ENCODE measurements at places on chromosomes 5 and 9.

GRCh38 chr9:4740638-4741364 lies at the start of gene AK3:
TSS of gene AK3 (minus strand) at chr9:4741202. CDS start at chr9:4741087, 115 bp downstream.
- peak; percentile 89 for DNase-seq

- no peak for DNase-seq
Observed at GRCh38 chr9:99592834-99593574, 228.7 kb upstream of the NR4A3 start.

DNA sequence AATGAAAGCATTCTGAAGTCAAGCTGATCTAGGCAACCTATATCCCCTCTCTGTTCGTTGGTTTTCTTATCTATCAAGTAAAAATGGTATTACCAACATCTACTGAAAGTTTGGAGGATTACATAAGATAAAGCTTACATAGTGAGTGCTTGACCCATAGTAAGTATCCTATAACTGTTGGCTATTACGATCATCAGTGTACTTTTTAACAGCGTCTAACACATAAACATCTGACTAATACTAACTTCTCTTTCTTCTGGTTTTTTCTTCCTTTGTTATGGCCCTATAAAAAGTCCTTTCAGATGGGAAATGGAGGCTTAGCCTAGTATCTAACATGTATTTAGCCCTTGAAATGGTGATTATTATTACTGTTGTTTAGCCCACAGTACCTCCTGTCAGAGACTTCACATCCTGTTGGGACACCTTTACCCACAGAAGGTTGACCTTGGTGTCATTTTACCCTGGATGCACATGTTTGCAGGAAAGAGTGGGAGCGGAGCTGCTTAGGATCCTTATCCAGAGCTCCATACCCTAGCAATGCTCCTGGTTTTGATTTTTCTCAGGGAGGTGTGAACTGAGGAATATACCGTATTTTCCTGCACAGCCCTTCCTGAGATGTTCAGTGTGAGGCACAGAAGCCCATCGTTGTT lies 6.0 kb downstream of the INSYN2B start:
- DNase-seq, result no peak

DNA sequence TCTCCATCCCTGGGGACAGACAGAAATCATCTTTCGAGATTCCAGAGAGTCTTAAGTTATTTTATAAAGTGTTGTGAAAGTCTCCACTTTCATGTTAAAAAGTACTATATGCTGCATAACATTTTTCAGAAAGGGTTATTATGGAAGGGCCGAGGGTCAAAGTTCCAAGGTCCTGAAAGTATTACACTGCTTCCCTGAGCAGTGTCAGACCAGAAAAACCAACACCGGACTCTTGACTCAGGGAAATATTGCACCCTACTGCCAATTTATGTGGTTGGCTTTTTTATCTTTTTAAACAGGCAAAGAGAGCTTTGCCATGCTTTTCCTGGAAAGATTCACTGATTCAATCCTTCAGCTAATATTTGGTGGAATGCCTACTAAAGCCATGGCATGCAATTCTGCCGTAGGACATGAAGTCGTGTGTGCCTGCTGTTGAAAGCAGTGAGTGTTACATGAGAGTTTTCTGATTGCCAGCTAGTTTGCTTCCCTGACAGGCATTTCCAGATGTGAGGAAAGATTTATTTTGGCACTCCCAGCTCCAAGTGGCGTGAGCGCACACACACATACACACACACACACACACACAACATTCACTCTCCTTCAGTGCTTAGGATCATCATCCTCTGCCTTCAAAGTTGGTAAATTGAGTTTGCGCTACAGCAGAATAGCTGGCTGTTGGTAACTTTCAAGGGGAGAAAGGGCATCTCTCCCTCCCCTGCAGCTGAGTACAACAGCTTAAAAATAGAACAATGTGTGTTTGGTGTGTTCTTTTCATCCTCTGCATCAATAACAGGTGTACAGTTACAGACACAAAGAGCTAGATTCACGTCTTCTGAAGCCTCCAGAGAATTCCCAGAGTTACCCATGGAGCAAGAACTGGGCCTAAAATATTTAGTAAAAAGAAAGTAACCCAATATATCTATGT lies 45.6 kb downstream of the SLC1A3 start:
- DNase-seq, result no peak

- peak; percentile 72 for DNase-seq
Observed at GRCh38 chr9:123225374-123225813, 43.0 kb downstream of the STRBP start.

GRCh38 chr5:113660706-113661250 lies 147.3 kb downstream of the YTHDC2 start:
- DNase-seq, result no peak

GRCh38 chr5:76074487-76075065 lies 8.6 kb upstream of the SV2C start:
- DNase-seq, result no peak

GRCh38 chr5:99621772-99622681 lies 693.2 kb upstream of the CHD1 start:
- DNase-seq, result no peak

DNA sequence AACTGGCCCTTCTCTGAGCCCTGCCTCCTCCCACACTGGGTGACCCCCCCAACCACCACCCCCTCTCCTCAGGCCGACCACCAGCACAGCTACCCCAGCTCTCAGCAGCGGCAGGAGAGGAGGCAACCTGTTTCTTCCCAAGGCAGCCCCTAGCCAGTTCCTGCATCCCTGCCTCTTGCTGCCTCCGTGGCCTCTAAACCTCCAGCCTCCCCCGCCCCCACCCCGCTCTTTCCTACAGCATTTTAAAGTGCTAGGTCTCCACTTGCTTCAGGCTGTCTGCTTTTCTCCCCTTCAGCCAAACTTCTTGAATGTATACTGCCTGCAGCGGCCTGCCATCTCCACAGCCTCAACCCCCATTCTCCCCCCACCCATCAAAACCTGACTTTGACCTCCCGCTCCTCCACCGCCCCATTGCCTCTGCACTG lies 135.6 kb downstream of the DAB2IP start:
- DNase-seq, result no peak

GRCh38 chr9:102405218-102405867 lies 589.8 kb upstream of the CYLC2 start:
- DNase-seq, result no peak

DNA sequence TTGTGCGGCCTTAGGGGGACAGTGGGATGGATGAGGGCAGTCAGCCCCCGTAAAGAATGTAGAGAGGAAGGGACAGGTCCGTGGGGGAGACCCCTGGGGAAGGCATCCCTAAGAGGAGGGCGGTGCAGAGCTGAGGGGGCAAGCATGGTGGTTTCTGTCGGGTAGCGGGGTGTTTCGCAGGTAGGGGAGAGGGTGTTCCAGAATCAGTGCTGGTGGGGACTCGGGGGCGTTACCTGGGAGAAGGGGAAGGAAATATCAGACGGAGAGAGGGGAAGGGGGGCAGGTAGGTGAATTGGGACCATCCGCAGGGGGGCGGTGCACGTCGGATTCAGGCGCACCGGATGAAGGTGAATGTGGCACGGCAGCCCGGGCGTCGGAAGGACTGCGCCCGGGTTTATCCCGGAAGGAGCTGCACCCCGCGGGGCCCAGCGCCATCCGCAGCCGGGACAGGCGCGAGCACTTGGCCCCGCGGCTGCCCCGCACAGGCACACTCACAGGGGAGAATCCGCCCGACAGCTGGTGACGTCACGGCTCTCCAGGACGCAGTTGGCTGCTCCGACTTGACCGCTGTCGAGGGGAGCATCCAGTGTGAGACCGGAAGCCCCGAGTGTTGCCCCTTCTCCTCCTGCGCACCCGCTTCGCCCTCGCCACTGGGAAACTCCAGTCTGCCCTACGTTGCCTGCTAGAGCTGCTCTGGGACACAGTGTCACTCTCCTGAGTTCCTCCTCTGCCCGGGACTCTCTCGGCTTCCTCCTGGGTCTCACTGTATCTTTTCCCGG lies 1.3 kb downstream of the CD72 start:
- DNase-seq, result peak; percentile 27

GRCh38 chr9:99166149-99166548 lies 55.6 kb downstream of the ALG2 start:
- DNase-seq, result no peak

GRCh38 chr5:54288568-54289217 lies 21.7 kb downstream of the ARL15 start:
- no peak for DNase-seq

GRCh38 chr9:26175264-26175663 lies 497.0 kb upstream of the TUSC1 start:
- DNase-seq, result no peak

- DNase-seq, result peak; percentile 68
Observed at GRCh38 chr5:96049398-96050272, 88.0 kb upstream of the ELL2 start.

DNA sequence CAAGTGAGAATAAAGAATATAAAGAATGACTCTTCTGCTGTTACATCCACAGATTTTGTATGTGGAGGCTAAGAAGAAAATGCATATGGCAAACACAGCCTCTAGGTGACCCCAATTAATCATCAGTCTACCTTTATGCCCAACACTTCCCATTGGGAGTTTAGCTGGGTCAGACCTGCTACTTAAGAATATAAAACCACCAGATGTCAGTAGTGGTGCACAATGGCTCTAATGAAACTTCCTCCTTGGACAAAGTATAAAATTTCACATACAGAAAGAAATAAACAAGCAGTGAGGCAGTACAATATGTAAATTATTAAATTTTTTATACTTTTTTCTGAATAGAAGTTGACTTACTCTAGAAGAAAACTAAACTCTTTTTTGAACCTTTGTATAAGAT lies 539.9 kb downstream of the BRINP1 start:
- no peak for DNase-seq

GRCh38 chr9:84170521-84171141 lies 169.9 kb downstream of the SLC28A3 start:
- DNase-seq, result peak; percentile 96

- no peak for DNase-seq
Observed at GRCh38 chr5:123182072-123182471, 93.0 kb downstream of the PRDM6 start.

GRCh38 chr5:177081859-177082258 lies 4.9 kb upstream of the FGFR4 start:
- DNase-seq, result no peak

- no peak for DNase-seq
Observed at GRCh38 chr9:104227108-104227507, 133.0 kb downstream of the SMC2 start.

DNA sequence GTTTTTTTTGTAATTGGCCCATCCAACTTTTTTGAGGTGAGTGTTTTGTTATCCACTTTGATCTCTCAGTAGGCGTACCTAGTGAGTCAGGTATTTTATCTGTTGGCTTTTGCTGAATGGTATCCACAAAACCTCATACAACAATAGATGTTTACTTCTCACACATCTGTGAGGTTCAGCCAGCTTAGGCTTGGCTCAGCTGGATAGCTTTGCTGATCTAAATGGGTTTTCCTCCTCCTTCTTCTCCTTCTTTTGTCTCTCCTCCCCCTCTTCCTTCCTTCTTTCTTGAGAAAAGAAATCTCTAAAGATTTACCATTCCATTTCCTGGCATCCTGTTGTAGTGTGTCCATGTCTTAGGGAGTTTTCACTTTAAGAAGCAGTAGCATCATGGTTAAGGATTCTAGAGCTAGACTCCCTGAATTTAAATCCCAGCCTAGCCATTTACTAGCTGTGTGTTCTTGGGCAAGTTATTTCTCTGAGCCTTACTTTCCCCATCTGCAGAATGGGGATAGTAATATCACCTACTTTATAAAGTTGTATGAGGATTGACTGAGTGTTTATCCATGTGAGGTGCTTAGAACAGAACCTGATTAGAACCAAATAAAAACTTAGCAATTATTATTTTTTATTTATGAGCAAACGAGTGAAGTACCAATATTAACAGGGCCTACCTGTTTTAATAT lies 126.3 kb downstream of the ARHGAP26 start:
- DNase-seq, result no peak

DNA sequence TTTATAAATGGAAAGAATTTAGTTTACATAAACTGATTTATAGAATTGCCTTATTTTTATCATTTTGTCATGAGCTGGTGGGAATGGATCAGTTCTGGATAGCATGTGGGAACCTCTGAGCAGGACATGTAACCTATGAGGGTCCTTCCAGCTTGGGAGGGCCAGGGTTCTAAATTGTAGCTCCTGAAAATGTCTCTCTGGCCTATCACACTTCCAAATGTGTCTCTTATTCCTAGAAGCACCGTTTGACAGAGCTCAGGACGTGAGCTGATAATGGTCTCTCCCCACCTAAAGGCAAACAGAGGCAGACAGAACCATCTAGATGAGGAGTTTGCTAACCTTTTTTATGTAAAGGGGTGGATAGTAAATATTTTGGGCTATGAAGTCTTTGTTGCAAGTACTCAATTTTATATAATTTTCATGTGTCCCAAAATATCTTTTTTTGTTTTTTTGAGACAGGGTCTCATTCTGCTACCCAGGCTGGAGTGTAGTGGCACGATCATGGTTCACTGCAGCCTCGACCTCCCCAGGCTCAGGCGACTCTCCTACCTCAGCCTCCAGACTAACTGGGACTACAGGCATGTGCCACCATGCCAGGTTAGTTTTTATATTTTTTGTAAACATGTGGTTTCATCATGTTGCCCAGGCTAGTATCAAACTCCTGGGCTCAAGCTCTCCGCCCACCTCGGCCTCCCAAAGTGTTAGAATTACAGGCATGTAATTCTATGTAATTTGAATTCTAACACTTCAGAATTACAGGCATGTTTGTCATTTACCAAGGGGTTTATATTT lies 4.0 kb downstream of the TRAF1 start:
- DNase-seq, result no peak

GRCh38 chr5:173456751-173457171 lies 128.5 kb upstream of the STC2 start:
- peak; percentile 86 for DNase-seq

GRCh38 chr5:159181152-159181551 lies 28.2 kb downstream of the RNF145 start:
- DNase-seq, result no peak

DNA sequence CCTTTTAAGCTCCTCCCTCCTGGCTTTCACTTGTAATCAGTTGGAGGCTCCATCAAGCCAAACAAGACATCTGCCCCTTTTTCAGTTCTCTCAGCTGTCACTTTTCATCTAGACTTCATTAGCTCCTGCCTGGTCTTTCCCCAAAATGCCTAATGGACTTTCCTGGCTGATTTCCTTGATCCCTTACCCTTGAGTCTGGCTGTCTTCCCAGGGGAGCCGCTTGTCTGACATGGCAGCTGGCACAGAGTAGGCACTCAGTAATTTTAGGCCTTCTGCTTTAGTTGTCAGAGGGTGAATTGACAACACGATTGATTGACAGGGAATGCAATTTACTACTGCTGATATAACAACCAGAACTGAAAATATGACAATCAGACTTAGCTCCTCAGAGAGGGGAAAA lies 2.1 kb downstream of the C9orf153 start:
- DNase-seq, result no peak

DNA sequence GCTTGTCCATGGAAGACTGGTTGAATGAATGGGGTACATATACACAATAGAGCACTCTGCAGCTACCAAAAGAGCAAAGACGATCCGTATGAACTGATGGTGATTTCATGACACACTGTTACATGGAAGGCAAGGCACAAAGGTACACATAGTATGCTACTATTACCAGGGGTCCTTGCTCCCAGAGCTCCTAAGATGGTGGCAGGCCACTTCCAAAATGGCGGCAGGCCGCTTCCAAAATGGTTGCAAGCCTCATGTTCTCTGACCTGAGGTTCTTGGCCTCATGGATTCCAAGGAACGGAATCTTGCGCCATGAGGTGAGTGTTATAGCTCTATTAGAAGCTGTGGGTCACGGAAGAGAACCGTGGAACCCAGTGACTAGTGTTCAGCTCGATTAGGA lies 147.5 kb downstream of the RFK start:
- DNase-seq, result no peak

- peak; percentile 28 for DNase-seq
Observed at GRCh38 chr9:34463098-34463900, 4.7 kb downstream of the DNAI1 start.

Data from astrocyte of the spinal cord (primary cell).